ENCODE measurements at places on chromosomes 5 and 9. TPM values are rescaled to one million over a fixed set of nuclear protein-coding genes. Genes with fewer than 3 reads are reported as not detected.

GRXCR2 gene
- not detected for total RNA-seq

ANKDD1B gene
- total RNA-seq: 0.15 TPM

SLC6A3 gene
- total RNA-seq: not detected

ZBTB6 gene
- 4.4 TPM for total RNA-seq

FOXD4 gene
- total RNA-seq: 0.34 TPM

PCDHGC4 gene
- total RNA-seq: 0.17 TPM

GFI1B gene
- total RNA-seq: under 0.01 TPM

ENTPD8 gene
- total RNA-seq: not detected

PPP3R2 gene
- total RNA-seq: not detected

SEMA5A gene
- 6.4 TPM for total RNA-seq

SHISAL2B gene
- total RNA-seq: not detected

DELE1 gene
- total RNA-seq: 44.2 TPM

COL23A1 gene
- not detected for total RNA-seq

LTC4S gene
- 1.6 TPM for total RNA-seq
